Central memory CD8-positive, alpha-beta T cell (primary cell): ENCODE measurements at places on chromosomes 1 and 21.

- DNase-seq: no peak
Observed at GRCh38 chr1:90726425-90726985, 9.4 kb upstream of the BARHL2 start.

DNA sequence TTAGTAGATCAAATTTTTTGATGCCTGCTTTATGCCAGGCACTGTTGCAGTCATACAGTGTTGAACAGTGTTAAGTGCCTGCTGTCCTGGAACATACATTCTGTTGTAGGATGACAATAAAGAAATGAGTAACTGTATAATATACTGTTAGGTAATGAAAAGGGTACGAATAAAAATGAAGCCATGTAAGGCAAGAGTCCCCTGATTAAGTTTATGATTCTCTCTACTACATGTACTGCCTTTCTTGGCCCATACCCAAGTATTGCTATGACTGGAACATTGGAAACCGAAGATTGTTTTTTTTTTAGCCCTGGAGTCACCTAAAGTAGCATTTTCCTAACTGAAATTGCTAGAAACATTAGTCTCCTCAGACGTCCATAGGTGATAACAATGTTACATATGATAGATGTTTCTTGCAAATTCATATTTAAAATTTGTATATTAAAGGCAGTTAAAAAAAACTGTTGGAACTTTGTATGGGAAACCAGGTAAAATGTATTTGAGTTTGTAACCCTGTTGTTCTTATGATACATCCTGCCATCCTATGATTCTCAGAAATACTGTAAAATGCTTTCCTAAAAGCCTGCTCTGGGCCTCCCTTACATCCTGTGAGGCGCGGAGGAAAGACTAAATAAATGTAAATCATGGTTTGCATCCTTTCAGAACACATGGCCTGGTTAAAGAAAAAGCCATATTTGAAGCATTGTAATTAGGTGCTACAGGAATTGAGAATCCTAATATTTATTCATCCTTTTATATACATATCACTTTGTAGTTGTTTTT is 5.8 kb downstream of the ATP5PB start:
- DNase-seq: no peak

- no peak for DNase-seq
Observed at GRCh38 chr1:11768821-11769220, 6.8 kb downstream of the C1orf167 start.

GRCh38 chr1:178870944-178871343 is at the start of gene ANGPTL1:
Gene ANGPTL1, minus strand, starts transcription at chr1:178871077. Its CDS starts 5,301 bp downstream, at chr1:178865776.
- DNase-seq: no peak

- DNase-seq: no peak
Observed at GRCh38 chr1:156667610-156667967, 9.6 kb downstream of the NES start.

DNA sequence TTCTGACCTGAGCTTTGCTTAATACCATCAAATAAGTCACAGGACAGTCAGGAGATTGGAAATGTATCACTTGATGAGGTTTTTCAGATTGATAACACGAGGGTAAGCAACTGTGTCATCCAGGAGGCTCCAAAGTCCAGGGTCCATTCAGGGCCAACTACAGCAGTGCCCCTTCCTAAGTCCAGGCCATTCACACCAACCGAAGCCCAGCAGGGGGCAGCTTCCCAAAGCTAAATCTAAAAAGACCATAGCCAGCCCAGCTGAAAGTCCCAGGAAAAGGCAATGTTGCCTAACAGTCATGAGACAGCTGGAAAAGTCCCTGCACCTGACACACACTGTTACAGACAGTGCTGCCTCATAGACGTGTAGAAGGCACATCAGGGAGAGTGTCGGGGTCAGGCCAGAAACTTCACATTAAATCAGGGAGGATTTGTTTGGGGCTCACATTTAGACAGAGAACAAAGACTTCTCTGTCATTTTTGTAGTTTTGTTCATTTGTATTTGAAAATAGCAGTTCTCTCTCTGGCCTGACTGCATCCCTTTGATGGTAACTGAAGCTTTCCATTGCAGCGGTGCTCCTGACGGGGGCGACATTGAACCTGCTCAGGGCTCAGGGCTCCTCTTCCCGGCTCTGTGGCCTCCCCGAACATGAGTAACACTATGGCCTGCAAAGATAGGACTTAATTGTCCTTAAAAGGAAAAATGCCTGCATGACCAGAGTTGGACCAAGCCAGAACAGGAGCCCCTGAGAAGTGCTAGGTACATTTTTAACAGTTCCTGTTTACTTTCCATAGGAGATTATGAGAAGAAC is 200.4 kb downstream of the NRIP1 start:
- DNase-seq: no peak

- no peak for DNase-seq
Observed at GRCh38 chr1:153293851-153294250, 18.9 kb downstream of the PGLYRP3 start.

DNA sequence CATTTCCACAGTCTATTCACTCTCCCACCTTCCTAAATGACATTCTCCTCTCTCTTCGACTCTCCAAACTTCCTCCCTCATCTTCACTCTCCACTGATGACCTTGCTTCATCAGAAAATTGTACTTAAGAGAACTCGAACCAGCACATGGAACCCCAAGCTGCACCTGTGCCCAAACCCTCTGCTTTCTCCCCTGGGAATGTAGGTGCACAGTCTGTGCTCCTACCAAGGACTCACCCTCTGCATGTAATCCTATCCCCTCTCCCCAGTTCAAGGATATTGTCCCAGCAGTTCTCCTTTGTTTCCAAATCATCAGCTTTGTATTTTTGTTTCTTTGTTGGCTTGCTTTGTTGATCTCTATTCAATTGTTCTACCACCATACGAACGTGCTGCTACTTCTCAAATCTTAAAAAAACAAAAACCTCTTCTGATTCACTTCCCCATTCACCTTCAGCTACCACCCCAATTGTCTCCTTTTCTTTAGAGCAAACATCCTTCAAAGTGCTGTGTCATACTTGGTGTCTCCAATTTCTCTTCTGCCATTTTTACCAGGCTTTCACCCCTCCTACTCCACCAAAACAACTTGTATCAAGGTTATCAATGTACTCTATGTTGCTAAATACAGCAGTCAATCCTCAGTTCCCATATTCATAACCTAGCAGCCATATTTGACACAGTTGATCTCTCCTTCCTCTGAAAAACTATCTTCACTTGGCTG is 26.8 kb downstream of the RAB3B start:
- no peak for DNase-seq

DNA sequence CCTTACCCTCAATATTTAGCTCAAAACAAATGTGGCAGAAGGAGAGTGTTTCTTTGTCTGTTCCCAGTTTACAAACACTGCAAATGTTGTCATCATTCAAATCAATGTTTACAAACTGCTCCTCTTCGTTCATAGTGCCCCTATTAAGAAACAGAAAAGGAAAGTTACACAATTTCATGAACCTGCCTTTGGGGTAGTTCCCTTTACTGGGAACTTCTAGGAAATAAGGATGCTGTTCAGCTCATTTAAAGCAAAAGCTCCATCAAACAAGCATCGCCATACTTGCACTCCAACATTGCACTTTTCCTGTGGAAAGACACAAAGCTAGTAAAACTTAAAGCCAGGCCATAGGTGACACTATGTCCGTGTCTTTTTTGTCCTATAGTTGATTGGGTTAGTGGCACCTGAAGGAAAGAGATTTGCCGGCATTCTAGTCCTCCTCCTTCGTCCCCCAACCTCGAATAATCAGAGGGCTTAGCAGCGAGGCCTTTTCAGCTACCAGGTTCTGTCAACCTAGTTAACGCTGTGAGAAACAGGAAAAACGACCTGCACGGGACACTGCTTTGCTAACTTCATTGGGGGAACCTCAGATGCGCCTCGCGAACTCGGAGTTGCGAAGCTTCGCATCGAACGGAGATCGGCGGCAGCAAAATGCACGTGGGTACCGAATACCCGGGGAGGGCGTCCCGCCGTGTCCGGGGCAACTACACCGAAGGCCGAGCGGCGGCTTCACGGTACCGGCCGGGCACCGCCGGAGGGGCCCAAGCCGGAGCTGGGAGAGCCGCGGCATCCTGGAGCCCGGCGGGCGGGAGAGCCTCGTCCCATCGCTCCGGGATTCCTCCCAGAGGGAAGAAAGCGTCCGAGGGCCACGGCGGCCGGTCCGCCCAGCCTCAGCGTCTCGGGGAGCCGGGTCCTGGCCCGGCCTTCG is 706 bp downstream of the C21orf91 start:
- peak; percentile 35 for DNase-seq

GRCh38 chr21:15967661-15968060 is 237.9 kb downstream of the USP25 start:
- no peak for DNase-seq

GRCh38 chr1:229579059-229579673 is 20.7 kb upstream of the ABCB10 start:
- no peak for DNase-seq

- DNase-seq: no peak
Observed at GRCh38 chr1:180912801-180913565, at the start of gene KIAA1614. Gene KIAA1614, plus strand, starts transcription at chr1:180912897. Its CDS starts 347 bp downstream, at chr1:180913244.

GRCh38 chr1:222384531-222384930 is 163.4 kb downstream of the HHIPL2 start:
- DNase-seq: no peak

GRCh38 chr1:107246775-107247345 is 106.0 kb downstream of the NTNG1 start:
- DNase-seq: no peak

DNA sequence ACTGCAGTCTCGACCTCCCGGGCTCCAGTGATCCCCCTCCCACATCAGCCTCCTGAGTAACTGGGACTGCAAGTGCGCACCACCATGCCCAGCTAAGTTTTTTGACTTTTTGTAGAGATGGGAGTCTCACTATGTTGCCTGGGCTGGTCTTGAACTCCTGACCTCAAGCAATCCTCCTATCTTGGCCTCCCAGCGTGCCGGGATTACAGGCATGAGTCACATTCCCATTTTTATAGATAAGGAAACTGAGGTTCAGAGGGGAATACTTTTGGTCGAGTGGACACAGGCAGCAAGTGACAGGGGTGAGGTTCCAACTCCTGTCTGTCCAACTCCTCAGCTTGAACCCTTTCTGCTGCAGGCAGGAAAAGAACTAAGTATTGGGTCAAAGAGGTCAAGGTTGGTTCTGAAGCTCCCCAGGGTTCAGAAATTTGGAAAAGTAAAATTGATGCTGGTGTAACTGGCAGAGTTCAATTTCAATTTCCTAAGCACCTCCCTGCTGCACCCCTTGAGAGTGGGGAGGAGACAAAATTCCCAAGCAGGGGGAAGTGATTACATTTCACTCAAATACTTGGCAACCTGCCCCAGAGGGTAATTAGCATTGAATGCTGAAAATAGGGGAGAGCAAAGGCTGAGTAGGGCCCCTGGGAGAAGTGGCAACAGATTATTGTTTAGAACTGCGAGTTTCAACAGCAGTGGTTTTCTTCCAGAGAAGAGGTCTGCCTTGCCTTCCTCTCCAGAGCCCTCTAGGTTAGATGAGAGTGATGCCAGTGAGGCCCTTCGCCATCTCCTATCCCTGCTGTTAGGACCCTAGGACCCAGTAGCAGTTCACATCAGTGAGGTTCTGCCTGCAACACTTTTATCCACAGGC is 17.5 kb upstream of the ALPL start:
- DNase-seq: no peak

DNA sequence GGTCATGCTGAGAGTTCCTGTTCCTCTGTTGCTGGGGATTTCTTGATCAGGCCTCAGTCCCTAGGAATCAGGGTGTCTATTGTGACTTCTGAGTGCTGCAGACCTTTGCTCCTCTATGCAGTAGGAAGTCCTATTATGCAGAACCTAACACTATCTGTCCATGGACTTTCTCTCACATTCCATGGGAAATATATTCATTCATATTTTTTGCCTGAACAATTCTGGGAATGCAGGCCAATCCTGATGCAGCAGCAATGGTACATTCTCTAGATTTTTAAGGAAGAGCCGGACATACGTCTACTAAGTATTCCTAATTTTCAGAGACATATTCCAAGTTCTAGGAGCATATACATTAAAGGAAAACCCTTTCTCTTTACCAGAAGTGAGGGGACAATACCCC is 61.1 kb upstream of the C1orf87 start:
- DNase-seq: no peak

DNA sequence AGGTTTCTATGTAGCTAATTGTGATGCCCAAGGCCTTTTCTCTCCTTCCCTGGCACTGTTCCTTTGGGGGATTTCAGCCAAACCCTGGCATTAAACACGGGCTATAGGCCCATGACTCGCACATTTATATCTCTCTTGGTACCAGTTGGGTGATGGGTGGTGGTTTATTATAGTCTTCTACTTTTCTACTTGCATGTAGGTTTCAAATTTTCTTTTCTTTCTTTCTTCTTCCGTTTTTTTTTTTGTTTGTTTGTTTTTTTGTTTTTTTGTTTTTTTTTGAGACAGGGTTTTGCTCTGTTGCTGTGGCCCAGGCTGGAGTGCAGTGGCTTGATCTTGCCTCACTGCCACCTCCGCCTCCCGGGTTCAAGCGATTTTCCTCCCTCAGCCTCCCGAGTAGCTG is 1.1 kb downstream of the IL10RB start:
- no peak for DNase-seq

DNA sequence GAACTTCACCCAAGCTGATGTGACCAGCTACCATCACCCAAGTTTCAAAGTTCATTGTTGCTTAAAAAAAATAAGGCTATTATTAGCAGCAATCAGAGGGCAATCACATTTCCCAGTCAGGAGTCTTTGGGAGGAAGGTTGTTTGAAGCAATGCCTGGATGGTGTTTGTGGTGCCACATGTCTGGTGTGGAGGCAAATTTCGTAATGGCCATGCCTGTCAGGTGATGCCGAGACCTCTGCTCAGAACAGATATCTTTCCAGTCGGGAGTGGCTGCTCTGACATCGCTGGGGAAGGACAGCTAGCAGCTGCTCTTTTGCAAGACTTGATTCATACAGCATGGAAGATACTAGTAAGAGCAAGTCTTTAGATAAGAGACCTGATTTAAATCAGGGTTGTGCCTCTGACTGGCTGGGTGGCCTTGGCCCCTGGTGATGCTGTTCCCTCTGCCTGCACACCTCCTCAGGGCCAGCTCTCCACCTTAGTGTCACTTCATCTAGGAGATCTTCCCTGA is 187.8 kb upstream of the JUN start:
- DNase-seq: no peak

DNA sequence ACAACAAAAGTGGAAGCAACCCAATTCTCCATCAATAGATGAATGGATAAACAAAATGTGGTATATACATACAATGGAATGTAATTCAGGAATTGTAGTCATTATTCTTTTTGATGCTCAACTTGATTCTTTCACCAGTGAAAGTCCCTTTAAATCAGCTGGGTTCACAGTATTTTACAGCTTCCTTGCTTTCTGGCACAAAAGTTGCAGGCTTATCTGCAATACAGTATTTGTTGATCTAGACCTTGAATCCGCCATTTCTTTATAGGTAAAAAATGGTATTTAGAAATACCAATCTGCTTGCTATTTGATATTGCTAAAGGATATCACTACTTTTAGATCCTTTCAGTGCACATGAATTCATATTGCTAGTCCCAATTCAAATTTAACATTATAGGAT is 44.7 kb upstream of the ERO1B start:
- DNase-seq: no peak

DNA sequence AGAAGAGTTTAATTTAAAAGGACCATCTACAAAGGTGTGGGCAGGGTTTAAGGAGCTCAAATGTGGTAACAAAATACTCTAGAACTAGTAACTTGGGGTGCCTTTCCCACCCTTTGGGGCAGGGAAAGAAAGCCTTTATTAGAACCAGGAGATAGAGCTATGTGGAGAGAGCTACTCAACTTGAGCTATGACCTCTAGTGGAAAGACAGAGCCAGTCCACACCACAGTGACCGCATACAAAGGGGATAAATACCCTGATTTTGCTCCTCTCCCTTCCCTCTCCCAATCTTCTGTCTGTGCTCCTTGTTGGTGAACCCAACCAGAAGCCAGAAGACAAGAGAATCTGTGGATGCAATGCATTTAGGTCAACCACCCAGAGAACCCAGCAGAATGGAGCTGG is 54.4 kb upstream of the JAK1 start:
- DNase-seq: no peak

- DNase-seq: no peak
Observed at GRCh38 chr1:41762251-41762650, 156.5 kb downstream of the HIVEP3 start.
